ENCODE measurements at places on chromosomes 6 and 20.

GRCh38 chr6:43665376-43665775, 20.5 kb downstream of the RSPH9 start:
- no peak for DNase-seq

GRCh38 chr6:73671911-73672685, 18.3 kb upstream of the SLC17A5 start:
- DNase-seq: no peak

GRCh38 chr6:49151957-49152356, 311.1 kb downstream of the MMUT start:
- DNase-seq: no peak

GRCh38 chr6:3769610-3770009, 18.1 kb upstream of the PXDC1 start:
- no peak for DNase-seq

DNA sequence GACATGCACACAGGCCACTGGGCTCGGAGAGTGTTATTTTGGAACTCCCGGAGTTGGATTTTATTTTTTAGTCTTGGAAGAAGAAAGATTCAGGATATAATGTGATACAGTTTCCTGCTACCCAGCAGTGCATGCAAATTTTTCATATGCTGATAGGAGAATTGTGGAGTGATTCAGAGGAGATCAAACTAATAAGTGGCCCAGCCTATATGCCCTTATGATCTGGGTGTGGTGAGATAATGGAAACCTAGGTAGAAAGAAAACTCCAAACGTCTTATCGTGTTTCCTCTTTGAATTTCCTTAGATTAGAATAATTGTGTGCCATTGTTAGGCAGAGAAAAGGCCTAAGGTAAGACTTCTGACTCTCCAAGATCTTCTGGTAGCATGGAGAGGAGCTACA, 401.2 kb upstream of the BTBD3 start:
- no peak for DNase-seq

- DNase-seq: no peak
These were observed 87.2 kb downstream of the PRDM1 start for GRCh38 chr6:106173124-106173879.

- no peak for DNase-seq
These were observed 152.9 kb upstream of the COL21A1 start for GRCh38 chr6:56400273-56400672.

DNA sequence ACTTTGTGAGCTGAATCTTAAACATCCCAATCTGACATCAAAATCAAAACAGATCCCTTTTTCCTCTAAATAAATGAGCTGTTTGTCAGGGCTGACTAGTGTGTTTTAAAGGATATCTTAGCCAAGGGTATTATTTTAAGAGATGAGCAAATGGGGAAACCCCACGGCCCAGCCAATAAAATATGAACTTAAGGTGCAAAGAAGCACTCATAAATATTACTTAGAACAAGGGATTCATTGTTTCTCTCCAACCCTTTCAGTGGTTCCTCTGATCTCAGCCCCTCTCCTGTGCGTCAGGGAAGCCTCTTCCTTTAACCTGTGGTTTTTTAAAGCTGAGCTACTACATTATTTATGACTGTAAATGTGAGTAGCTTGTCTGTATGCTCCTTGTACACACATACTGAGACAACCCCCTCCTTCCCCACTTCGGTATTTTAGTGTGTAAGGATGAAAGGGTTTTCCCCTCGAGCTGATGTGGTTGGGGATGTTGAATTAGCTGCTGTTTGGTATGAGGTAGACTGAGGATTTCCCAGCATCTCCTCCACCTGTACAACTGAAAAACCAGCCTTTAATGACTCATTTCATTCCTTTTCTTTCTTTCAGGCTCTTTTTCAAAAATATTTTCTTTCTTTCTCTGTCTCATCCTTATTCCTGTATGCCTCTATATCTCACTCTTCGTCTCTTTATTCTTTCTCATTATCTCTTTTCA, 6.5 kb downstream of the BMP5 start:
- DNase-seq: no peak

GRCh38 chr6:4885341-4885933, 109.2 kb downstream of the CDYL start:
- DNase-seq: no peak

DNA sequence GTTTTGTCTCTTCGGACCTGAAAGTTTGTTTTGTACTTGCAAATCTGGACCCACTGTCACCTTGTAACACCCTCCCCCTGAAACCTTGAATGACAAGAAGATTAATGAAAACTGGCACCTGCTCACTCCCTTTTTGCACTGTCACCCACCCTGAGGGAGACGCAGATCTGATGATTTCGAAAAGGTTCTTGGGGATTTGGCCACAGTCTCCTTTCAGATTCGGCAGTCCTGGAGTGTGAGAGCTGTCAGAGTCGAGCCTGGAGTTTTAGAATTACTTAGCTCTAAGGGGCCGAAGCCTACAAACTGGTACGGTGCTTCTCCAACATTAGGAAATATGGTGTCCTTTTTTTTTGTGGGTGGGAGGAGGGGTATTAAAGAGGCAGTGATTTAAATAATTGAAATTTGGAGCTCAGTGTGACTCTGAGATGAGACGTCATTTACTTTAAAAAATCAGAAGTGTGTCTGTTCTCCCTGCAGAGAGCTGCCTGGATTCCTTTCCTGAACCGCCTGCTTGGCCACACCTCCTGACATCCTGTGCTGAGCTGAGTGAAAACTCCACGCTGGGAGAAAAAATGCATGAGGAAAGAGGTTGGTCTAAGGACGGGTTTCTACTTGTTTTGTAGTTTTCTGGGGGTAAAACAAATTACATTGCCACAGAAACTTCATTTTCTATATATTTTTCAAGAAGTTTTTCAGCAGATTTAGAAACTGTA, 447.0 kb upstream of the CDH4 start:
- no peak for DNase-seq

- DNase-seq: no peak
These were observed 338.3 kb upstream of the CHD6 start for GRCh38 chr20:41956338-41957074.

GRCh38 chr6:684831-685636, 7.9 kb downstream of the EXOC2 start:
- no peak for DNase-seq

DNA sequence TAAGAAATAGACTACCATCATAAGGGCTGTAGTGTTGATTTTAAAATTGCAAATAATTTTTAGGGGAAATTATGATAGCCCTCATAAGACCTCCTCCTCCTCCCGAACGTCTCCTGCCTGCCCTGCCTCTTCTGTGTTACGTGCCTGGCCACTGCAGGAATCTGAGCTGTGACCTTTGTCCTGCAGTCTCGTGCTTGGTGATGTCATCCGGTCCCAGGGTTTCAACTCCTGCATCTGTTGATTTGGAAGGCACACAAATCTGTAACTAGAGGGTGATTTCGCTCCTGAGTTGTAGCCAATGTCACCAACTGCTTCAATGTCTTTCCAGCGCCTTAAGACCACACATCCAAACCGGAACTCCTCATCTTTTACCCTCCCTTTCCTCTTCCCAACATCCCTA, 163.2 kb downstream of the AIG1 start:
- DNase-seq: no peak

DNA sequence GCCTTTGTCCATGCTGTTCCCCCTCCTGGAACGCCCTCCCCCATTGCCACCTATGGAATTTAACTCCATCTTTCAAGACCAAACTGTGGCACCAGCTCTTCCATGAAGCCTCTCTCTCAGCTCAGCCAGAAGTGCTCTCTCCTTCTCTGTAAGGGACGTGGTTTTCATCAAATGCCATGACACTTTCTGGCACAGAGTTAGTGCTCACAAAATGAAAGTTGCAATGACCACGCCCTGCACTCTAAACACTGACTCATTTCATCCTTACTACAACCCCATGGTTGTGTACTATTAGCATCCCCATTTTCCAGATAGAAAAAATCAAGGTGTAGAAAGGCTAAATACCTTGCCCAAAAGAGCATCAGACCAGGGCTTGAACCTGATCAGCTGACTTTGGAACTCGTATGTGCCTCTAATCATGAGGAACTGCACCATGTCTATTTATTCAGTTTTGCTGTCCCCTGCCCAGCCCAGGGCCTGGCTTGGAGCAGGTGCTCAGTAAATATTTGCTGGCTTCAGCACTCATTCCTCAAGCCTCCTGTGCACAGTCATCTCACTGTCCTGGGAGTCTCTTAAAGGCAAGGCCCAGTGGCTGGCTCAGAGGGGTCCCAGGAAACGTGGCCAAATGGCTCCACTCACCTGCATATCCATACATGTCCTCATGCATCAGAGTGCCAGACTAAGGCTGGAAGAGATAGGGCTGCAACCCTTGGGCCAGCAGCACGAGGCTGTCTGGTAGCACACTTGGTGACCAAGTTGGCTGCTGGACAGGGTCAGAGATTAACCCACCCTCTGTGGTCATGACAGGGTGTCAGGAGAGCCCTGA, 77.9 kb downstream of the MRPL14 start:
- no peak for DNase-seq

DNA sequence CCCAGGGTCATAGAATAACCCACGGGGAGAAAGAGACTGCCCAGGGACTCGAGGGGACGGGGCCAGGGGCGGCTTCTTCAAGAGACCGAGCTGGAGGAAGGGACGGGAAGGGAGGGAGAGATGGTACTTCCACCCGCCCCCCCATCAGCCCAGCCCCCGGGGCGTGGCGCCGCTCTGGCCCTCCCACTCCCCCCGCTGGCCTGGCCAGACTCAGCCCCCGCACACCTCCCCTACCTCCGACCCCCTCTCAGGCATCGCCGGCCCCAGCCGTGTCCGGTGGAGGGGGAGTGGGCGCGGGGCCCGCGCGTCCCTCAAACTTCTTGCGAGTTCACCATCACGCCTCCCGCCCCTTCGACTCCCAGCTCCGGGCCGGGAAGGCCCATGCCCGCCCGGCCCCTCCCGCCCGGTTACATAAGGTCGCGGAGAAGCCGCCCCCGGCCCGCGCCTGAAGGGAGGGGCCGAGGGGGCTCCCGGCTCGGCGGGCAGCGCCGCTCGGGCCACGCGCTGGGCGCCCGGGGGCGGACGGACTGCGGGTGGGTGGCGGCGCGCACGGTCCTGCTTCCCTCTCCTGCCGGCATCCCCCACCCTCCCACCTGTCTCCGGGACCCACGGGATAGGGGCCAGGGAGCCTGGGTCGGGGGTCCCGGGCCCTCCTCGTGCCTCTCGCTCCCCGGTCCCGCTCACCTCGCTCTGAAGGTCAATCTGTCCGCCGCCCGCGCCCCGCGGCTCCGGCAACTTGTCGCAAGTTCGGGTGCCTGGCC, 562 bp downstream of the TFEB start:
- peak; percentile 67 for DNase-seq

DNA sequence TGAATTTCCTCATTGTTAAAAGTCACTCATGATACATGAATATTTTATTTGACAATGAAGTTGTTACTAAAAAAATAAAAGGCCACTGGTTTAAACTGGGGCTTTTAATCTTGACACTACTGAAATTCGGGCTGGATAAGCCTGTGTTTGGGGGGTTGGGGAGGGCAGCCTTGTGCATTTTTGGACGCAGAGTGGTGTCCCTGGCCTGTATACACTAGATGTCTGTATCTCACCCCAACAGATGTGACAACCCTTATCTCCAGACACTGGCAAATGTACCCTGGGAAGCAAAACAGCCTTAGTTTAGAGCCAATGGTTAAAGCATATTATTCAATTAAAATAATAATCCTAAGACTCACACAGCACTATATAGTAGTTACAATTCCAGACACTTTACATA, 24.8 kb downstream of the MAN1A1 start:
- no peak for DNase-seq

All from esophagus squamous epithelium (tissue), 5 donors.